Stimulated activated CD8-positive, alpha-beta memory T cell treated with anti-CD3 and anti-CD28 coated beads, Interleukin-12 subunit alpha, Interleukin-12 subunit beta, amount 100 ng/mL, for 1 hour (primary cell): ENCODE measurements at places on chromosomes 3 and 15.

GRCh38 chr3:197022405-197023231, 7.0 kb downstream of the MELTF start:
- DNase-seq, result no peak

DNA sequence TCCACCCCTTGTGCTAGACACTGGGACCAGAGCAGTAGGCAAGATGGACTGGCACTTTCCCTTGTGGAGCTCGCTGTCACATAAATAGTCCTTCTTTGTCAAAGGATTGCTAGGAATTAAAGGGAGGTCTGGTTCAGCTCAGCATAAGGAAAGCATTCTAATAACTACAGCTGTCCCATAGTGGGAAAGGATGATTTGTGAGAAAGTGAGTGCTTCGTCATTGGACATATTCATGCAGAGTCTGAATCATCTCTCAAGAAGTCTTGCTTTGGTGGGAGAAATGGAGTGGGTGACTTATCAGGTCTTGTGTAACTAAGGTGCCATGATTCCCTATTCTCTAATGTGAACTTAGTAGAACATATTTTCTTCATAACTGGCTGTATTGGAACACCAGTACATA, 14.7 kb downstream of the PPARG start:
- no peak for DNase-seq

DNA sequence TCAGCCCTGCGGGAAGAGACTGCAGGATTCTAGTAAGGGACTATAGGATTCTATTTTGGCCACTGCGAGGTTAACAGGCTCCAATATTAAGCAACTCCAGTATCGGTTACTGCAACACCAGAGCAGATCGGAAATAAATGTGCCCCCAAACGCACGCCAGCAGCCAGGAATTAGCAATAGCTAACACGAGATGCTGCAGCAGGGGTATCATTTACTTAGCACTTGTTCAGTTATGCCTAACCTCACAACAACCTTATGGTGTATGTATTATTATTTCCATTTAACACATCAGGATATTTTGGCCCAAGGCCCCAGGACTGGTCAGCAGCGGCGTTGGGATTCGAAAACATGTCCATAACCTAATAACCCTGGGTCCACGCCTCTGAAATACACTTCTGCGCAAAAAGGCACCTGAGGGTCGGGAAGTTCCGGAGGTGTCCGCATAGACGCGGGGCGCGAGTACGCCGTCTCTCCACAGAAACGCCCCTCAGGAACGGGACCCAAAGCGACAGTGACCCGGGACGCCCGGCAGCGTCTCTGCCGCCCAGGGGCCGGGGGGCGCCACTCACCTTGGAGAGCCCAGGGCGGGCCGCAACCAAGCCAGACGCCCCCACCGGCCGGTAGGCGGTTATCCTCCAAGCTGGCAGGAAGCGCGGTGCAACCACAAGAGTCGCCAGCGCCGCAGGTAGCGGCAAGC, 681 bp downstream of the PIK3CB start:
- peak; percentile 22 for DNase-seq

DNA sequence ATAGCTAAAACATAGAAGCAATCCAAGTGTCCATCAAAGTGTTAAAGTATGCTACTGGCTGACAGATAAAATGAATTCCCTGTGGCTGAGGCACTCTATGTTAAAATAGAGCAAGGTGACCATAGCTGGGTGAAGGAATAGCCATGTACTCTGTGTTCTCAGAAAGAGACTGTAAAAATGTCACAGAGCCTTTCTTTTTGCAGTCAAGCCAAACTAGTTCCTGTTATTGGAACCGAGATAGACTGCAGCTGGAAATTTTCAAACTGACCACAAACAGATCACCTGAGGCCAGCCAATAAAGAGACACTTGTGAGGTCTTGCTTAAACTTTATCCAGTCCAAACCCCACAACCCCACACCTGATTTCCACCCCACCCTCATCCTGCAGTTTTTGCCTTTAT, 422.8 kb upstream of the NAALADL2 start:
- DNase-seq, result no peak

GRCh38 chr3:24589513-24589851, 94.8 kb upstream of the THRB start:
- DNase-seq, result no peak
